Fibroblast of skin of scalp (primary cell): ENCODE measurements at places on chromosomes 7 and 10.

- peak; percentile 3 for DNase-seq
Measured at GRCh38 chr10:87503886-87504285, 807 bp upstream of the MINPP1 start.

DNA sequence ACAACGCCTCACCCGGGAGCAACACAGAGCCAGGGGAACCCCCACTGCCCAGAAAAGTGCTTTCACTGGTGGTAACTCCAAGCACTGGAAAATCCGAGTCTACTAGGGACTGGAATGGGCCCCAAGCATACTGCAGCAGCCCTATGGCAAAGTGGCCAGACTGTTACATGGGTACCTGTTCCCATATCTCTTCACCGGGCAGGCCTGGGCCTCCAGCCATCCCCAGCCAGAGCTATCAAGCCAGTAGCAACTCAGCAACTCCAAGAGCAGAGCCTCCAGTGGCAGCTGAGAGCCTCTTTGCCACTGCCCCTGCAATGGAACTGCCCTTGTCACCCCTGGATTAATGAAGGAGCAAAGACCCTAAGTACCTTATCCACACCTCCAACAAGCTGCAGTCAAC is 73.5 kb downstream of the HBP1 start:
- no peak for DNase-seq

GRCh38 chr7:99551334-99551733 is 580 bp downstream of the FAM200A start:
- no peak for DNase-seq

DNA sequence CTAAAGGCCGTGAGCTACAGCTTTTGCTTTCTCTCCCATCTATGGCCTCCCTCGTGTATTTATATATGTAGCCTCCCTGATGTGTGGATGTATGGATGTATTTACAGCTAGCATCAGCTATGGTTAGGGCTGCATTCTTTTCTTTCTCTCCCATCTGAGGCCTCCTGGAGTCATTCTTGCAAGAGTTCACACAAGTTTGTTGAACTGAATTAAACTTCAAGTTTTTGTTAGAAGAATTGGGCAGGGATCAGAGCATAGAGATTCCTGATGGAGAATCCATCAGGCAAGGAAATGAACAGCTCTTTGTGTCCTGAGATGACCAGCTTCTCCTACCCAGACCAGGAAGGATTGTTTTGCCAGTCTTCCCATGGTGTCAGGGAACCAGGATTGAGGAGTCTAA is 60.3 kb downstream of the AHCYL2 start:
- peak; percentile 25 for DNase-seq

DNA sequence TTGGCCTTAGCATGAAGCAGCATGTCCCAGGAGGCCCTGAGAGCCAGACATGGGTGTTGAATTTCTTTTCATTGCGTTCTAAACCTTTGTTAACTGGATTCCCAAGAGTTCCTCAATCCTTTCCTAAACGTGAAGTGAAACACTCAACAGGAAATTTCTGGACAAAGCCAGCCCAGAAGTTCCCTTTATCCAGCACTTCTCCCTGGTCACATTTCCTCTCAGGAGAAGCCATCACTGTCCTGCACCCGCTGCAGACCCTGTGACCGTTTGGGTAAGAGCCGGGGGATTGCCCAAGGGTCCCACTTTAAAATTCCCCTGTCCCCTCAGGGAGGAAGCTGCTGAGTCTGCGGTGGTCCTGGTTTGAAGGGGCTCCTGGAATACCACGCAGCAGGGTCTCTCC is 88.0 kb upstream of the ZPBP start:
- no peak for DNase-seq

- no peak for DNase-seq
Measured at GRCh38 chr7:42161719-42162118, 75.3 kb downstream of the GLI3 start.

DNA sequence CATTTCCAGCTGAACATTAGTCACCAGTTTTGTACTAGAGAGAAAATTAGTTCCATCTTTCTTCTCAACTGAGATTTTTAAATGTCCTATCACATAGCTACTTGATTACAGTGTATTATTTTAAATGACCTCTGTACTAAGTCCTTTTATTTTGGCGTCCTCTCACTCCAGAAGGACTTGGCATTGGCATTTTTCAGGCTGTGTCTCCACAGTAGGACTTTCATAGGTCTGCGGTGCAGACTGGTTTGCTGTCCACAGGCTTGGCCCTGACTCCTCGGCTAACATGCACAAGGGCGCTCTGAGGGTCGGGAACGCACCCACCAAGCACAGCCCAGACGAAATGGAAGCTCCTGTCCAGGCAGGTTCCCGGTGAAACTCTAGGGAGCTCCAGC is 6.5 kb downstream of the PTPRE start:
- DNase-seq, result no peak
